ENCODE measurements at places on chromosomes 5 and 9.

DNA sequence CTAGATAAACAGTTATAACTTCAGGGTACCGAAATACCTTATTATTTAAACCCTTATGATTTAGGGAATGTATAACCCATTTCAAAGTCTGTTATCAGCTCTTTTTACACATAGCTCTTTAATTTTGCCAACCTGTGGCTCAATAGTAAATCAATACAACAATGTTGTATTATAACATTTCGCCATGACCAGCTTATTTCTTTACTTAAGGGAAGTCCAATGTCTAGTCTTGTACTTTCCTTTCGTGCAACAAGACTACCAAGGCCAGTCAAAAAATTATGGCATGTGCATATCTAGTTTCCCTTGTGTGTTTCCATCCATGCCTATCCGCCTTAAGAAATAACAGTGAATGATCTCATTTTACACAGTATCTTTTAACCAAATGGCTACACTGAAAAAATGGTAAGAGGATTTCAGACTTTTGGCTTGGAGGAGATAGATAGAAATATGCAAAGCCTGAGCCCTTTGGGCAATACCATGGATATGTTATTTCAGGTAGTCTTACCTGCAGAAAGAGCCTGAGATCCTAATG lies 239.5 kb upstream of the RPS23 start:
- DNase-seq: no peak

DNA sequence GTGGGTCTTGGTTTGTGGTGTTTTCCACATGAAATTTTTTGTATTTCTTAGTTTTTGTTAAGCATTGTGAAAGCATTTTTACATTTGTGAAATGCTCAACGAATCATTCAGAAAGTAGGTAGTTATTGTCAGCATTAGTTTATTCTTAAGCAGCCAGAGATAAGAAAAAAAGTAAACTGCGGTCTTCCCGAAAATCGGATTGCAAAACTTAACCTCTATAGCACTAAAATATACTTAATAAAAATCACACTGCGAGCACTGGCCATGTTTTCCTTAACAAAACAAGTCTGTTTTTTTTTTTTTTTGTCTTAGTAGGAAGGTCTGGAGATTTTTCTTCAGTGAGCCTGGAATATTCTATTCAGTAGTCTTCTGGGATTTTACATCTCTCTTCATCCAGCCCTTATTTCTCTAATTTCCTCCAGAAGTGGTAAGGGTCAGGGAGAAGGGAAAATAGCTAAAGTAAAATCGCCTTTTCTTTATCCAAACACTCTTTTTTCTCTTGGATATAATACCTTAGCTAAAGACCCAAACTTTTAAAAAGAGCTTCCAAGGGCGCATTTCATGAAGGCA lies 289.9 kb downstream of the DMAC1 start:
- DNase-seq: no peak

GRCh38 chr5:173745123-173745522 lies 128.7 kb upstream of the BOD1 start:
- DNase-seq: no peak

GRCh38 chr5:181242031-181242451 lies 1.7 kb downstream of the RACK1 start:
- DNase-seq: no peak

DNA sequence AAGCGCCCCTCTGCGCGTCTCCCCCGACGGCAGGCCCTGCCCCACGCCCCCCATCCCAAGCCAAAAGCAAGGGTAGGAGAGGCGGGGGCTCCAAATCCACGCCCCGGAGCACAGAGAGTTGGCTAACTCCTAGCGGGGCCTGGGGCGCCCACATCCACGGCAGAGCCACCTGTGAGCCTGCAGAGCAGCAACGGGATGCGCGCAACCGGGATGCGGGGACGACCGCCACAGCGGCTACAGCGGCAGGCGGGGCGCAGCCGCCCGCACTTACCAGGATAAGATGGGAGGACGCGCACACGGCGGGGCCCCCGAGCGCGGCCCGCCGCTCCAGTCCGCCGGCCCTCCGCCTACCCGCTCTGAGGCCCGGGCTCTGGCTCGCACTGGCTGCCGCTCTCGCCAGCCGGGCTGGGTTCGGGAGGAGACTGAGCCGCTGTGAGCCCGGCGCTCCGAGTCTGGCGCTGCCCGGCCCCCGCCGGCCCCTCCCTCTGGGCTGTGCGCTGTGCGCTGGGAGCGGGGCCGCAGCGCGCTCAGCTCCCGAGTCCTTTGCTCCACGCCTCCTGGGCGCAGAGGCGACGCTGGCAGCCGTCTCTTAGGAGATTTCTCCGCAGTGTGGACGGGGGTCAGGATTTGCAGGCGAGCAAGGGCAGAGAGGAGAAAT lies at the start of gene SLC24A2:
SLC24A2 (minus strand) TSS at position 424 of the 658 bp plus-strand sequence.
- DNase-seq: no peak

GRCh38 chr5:122638581-122638980 lies 136.3 kb upstream of the SNX2 start:
- no peak for DNase-seq

DNA sequence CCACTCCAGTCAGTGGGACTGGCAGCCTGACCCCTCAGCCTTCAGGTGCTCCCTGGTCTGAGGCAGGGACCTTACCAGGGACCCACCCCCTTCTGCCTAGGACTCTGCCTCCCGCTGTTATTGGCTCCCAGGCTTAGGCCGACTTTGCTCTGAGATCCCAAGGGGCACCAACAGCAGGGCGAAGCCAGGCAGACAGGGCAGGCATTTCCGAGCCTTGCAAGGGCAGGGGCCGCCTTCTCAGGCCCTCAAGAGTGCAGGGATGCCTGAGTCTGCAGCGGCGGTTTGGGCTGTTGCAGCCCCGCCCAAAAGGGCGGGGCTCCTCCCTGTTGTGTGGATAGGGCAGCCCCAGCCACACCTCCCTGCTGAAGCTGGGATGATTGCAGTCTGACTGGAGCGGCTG lies 644.6 kb downstream of the PRR16 start:
- DNase-seq: no peak

DNA sequence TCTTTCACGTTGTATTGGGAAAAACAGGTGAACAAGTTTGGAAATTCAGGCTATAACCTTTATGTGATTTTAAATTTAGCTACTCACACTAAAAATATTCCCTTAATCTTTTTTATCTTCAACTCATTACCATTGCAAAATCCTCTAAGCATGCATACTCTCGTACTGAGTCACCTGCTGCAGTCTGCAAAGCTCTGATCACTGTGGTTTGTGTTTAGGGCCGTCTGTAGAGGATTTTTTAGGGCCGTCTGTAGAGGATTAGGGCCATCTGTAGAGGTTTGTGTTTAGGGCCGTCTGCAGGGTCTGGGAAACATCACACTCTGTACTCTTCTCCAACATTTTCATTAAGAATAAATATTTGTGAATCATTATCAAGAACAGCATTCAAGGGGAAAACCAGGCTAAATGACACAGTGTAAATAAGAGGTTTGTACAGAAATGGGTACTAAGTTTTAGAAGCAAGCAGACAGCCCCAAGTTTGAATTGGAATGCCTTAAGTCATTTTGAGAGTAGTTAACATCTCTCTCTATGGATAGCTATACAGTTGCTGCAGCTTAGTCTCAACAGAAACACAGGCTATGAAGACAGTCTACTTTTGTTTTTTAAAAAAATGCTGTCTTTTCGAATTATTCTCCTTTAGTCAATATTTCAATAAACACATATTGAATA lies 155.0 kb upstream of the TSLP start:
- DNase-seq: no peak

DNA sequence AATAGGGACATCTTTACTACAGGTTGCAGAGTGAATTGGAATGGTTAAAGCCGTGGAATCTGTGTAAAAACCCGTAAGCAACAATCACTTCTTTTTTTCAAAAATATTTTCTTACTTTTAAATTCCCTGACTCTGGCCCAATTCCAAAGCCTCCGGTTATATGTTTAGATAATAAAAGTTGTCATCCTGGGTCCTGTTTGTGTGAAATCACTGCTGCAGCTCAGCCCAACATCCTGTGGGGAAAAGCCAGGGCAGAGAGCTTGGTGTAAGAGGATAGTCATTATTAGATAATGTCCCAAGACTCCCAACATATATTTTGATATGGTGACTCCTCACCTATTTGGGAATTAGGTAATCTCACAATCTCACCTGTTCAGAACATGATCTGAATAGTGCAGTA lies 586.0 kb upstream of the BRINP1 start:
- no peak for DNase-seq

Measured in stimulated activated CD4-positive, alpha-beta T cell treated with anti-CD3 and anti-CD28 coated beads, Interleukin-1b, Interleukin-23, amount 100 ng/mL, for 1 hour (primary cell).